ENCODE measurements at places on chromosomes 13 and 19.

DNA sequence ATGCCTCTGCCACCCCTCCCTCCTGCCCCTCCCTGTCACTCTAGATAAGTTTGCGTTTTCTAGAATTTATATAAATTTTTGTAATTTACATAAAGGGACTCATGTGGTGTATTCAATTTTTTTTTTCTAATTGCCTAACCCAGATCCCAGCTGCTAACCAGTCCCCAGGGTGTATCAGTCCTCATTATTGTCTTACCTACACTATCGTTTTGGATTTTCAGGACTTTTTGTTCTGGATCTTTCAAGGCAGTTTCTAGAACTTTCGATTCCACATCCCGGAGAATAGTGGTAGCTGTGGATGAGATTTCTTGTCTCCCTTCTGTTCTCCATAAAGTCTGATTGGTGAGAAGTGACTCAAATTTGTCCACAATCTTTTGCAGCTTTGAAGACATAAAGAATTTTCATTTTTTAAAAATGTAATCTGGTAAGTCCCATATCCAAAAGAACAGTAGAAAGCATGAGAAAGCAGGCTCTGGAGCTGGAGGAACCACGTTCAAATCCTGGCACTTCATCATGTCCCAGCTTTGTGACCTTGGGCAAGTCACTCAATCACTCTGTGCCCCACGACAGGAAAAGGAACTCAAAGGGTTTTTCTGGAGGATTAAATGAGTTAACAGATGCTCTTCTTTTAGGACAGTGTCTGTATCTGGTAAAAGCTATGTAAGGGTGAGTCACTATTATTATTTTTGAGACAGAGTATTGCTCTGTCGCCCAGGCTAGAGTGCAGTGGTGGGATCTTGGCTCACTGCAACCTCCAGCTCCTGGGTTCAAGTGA is 19.7 kb downstream of the ADGRE3 start:
- no peak for DNase-seq

DNA sequence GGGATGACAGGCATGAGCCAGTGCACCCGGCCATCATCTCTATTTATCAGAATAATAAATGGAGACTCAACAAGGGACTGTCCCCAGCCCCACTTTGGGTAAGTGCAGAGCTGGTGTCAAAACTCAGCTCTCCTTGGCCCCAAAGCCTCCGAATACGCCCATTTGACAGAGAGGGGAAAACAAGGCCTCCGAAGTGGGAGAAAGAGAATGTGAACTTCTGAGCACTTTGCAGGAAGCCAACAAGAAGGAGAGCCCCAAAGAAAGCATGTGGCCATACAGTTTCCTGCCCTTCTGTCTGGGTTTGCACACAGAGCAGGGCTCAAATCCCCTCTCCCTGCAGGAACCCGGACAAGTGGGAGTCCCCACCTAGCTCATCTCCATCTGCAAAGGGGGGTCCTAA is 1.6 kb downstream of the CEACAM16 start:
- no peak for DNase-seq

- DNase-seq: no peak
Measured at GRCh38 chr19:28042516-28042915, 1170.4 kb downstream of the UQCRFS1 start.

DNA sequence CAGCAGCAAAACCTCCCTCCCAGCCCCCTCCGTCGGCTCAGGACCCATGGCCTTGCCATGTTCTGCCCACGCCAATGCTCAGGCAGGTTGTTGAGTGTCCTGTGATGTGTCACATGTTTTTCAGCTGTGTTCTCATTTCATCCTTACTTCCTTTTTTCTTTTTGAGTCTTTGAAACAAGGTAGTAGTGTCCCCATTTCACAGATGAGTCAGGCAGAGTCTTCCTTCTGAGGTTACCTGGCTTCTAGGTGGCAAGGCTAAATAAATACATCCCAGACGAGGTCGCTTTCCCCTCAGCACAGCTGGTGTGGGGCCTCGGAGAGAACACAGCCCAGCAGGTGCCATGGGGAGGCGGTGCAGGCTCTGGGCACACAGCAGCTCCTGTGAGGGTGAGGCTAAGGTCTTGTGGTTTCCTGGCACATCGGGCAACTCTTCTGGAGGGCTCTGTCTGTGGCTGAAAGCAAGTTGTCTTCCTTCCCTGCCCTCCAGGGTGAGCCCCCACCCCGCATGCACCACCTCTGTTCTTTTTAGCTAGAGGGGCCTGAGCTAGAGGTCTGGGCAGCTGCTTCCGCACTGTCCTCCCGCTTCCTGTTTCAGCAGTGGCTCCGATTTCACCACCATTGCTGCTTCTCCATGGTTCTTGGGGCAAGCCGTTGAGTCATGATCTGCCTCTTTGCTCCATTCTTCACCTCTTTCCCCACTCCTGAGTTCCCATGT is 15.1 kb downstream of the PRAM1 start:
- DNase-seq: no peak

GRCh38 chr19:13133241-13133870 is 15.3 kb downstream of the NACC1 start:
- DNase-seq: no peak

DNA sequence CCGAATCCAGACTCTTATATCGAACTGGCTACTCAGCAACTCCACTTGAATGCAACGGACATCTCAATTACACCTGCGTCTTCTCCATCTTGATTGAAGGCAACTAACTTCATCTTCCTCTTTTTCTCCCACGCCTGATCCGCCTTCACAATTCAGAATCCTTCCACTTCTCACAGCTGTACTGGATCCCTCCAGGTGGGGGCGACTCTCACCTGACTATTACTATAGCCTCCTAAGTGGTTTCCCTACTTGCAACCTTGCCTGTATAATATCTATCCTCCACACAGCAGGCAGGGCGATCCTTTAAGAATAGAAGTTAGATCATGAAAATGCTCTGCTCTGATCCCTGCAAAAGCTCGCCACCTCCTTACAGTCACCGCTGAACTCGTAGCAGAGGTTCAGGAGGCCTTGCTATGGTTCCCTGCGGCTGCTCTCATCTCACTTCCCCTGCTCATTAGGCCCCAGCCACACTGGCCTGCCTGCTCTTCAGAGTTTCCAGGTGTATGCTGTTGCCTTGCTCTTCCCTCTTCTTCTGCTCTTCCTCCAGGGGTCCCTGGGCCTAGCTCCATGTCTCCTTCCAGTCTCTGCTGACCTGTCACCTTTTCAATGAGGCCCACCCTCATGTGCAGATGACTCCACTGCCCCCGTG is 31.9 kb downstream of the RFXAP start:
- DNase-seq: no peak

DNA sequence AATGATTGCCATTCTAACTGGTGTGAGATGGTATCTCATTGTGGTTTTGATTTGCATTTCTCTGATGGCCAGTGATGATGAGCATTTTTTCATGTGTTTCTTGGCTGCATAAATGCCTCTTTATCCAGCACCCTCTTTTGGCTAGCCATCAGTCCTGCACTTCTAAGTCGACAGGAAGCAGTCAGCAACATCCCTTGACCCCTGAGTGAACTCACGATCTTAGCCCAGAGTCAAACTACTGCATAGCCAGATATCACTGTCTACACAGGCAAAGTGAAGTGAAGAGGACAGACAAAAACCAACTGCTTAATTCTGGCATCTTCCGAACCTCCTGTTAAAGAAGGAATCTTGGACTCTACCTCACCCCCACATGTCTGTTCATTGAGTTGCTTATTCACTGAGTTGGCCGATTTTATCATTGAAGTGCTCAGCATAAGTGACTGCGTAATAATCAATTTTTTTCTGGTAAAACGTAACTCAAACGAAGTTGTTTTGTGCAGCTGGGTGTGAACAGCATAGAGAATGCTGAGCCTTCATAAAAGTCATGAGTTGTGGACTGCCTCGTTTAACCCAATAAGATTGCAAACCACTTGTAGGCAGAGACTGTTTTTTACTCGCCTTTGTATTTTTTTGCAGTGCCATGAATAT is 304.2 kb downstream of the COG6 start:
- DNase-seq: no peak

GRCh38 chr13:37766502-37766901 is 103.1 kb downstream of the TRPC4 start:
- no peak for DNase-seq

DNA sequence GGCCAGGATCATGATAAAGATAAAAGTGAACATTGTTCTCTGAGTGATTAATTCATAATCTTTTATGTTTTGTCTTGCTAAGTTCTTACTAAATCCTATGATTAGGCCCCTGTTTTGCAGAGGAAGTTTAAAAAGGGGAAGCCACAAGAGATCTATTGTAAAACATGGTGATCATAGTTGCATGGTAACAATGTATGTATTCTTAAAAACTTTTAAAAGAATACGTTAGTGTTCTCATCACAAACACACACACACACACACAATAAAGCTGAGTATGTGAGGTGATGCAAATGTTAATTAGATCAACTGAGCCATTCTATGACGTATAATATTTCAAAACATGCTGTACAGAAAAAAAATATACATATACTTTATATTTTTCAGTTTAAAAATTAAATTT is 51.2 kb downstream of the MBD3L2B start:
- no peak for DNase-seq

GRCh38 chr13:109256866-109257760 is 529.3 kb downstream of the IRS2 start:
- no peak for DNase-seq

GRCh38 chr19:29384656-29385055 is 141.1 kb upstream of the VSTM2B start:
- no peak for DNase-seq

DNA sequence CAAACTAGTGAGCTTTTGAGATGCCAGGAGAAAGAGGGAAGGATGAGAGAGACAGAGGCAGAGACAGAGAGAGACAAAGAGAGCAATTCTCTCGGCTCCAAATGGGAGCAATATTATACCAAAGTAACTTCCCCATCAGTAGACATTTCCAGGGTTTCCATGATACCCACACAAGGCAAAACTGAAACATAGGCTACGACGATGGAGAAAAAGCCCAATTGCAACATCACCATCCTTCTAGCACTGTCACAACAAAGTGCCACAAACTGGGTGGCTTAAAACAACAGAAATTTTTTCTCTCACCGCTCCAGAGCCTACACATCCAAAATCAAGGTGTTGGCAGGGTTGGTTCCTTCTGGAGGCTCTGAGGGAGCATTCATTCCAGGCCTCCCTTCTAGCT is 81.4 kb downstream of the KCTD12 start:
- no peak for DNase-seq

DNA sequence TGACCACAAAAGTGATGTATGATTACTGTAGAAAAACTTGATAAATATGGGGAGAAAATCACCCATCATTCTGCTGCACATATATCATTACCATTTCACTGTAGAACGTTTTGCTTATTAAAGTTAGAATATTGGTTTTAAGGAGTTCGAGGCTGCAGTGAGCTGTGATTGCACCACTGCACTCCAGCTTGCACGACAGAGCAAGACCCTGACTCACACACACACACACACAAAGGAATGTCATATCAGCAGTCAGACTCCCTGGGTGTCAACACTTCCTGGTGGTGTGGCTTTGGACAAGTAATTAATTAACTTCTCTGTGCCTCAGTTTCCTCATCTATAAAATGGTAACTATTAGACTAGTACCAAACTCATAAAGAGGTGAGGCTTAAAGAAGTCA is 11.3 kb upstream of the PNMA8A start:
- DNase-seq: no peak

DNA sequence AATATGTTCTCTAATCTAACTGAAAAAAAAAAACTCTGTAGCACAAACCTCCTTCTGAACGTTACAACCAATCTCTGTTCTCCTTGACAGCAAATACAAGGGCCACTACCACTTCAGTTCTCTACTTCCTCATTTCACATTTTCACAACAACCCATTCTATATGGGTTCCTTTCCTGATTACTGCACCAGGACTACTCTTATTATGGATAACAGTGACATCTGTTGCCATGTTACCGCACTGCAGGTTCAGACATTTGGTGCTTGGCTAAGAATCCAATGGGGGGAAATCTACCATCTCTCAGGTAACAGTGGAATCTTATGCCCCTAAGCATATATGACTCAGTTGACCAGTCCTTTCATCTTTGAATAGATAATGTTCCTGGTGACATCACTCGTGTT is 11.6 kb upstream of the FPR3 start:
- DNase-seq: no peak

- DNase-seq: peak; percentile 22
Measured at GRCh38 chr19:50414864-50415660, 3.7 kb upstream of the SPIB start.

GRCh38 chr13:33015241-33015668 is 968 bp upstream of the KL start:
- DNase-seq: no peak

- DNase-seq: no peak
Measured at GRCh38 chr19:7280940-7281666, 13.1 kb downstream of the INSR start.

DNA sequence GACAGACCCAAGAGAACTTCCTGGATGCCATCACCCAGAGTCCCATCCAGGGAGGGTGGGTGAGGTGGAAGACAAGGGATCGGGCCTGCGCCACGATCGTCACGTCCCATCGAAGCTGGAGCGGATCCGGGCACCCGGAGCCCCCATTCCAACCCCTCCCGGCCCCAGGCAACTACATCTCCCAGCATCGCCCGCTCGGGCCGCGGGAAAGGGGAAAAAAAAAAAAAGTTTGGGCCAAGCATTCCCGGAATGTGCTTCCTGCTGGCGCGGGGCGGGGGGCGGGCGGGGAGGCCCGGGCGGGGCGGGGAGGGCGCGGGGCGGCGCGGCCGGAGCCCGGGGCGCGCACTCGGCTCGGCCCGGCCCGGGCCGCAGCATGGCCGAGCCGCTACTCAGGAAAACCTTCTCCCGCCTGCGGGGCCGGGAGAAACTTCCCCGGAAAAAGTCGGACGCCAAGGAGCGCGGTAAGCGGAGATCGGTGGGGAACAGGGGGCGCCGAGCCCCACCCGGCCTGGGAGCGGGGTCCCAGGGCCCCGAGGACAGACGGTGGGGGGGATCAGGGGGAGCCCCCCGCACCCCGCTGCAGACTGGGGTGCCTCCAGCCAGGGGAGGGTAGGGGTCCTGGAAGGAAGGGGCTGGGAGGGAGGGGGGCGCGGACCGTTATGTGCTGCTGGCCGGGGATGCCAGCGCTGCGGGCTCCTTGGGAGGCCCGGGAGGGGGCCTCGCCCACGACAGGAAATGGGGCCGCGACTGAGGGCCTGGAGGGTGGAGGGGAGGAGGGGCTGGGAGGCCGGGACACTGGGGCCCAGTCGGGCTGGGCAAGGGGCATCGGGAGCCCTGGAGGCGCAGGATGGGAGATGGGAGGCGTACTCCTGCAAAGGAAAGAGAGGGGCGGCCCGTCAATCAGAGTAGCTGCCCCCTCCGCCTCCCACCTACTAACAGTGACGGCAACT is at the start of gene SYDE1:
TSS of gene SYDE1 (plus strand) at position 341 of the 950 bp plus-strand sequence. CDS start at position 374, 33 bp downstream.
- DNase-seq: no peak

Data from spinal cord (tissue), 10 donors.